ENCODE measurements at places on chromosomes 7 and 10. TPM values are rescaled to one million over a fixed set of nuclear protein-coding genes. Genes with fewer than 3 reads are reported as not detected.

TEX36 gene
- not detected for total RNA-seq

CHST15 gene
- 3.0 TPM for total RNA-seq

- DNase-seq, result no peak
These were observed 22.5 kb downstream of the CHN2 start for GRCh38 chr7:29217113-29217512.

DNA sequence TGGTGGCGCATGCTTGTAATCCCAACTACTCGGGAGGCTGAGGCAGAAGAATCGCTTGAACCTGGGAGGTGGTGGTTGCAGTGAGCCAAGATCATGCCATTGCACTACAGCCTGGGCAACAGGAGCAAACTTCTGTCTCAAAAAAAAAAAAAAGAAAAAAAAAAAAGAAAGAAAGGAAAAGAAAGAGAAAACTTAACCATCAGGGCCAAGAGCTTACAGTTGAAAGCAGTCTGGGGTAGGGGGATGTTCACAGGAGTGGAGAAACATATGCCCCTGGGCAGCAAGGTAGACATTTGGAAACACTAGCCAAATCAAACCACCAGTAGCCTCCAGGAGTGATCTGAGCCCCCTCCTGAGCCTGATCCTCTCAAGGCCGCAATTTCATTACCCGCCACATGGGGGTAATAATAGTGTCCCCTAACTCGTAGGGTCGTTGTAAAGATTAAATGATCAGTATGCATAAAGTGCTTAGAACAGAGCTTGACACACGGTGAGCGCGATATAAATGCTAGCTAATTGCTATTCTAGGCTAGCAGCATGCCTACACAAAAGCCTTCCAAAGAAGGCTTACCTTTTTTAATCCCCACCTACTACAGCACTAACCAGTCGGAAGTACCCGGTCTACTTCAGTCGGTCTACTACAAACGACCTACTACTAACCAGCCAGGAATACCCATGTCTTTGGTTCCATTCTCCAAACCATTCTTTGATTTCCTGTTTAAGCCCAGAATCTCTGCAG lies 274.3 kb upstream of the NEBL start:
- no peak for DNase-seq

ALOX5 gene
- 4.7 TPM for total RNA-seq

DNA sequence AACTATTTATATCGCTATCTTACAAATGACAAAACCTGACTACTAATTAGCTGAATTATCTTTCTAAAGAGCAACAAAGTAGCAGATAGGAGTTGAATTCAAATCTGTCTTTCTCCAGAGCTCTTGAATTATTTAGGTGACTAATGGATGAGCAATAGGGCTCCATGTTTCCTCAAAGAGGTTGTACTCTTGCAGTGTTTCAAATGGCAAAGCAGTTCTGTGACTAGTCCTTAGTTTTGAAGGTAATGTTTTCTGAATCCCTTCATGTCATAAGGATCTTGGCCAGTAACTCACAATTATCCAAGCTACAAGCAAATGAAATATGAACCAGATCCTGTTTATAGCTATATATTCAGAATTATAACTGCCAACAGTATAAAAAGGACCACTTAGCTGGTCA lies 999.7 kb downstream of the NRG3 start:
- DNase-seq, result no peak

DNA sequence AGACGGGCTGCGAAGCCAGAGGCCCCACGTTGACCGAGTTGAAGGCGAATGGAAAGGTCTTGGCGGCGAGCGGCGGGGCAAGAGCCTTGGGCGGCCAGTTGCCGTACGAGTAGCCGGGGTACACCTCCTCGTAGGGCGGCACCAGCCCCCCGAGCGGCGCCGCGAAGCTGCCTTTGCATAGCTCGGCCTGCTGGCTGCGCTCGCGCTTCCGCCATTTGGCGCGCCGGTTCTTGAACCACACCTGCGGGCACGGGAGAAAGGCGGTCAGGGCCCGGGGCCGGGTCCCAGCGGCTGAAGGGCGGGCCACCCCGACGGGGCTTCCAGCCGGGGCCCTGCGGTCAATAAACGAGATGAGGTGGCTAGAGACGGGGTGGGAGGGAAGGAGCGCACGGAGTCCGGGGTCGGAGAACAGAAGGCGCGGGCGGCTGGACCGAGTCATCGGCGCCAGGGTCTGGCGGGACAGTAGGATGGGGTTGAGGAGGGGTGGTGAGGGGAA lies 4.8 kb downstream of the ELOVL3 start:
- DNase-seq, result peak; percentile 59

DNA sequence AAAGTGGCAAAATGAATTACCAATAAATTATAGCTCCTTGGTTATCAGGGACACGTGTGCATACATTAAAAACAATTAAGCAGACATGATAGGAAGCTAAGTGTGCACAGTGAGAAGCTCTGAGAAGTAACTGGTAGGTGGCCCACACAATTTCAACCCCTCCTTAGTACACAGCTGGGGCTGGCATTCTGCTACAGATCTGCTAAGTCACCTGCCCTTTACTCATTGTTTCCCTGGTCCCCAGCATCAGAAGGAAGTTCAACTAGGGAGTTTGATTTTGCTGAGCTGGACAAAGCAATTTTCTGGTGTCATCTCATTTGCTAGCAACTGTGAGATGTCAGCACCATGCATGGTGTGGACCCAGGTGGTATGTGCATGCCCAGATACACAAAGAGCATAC lies 424.1 kb upstream of the NPVF start:
- DNase-seq, result no peak

DNA sequence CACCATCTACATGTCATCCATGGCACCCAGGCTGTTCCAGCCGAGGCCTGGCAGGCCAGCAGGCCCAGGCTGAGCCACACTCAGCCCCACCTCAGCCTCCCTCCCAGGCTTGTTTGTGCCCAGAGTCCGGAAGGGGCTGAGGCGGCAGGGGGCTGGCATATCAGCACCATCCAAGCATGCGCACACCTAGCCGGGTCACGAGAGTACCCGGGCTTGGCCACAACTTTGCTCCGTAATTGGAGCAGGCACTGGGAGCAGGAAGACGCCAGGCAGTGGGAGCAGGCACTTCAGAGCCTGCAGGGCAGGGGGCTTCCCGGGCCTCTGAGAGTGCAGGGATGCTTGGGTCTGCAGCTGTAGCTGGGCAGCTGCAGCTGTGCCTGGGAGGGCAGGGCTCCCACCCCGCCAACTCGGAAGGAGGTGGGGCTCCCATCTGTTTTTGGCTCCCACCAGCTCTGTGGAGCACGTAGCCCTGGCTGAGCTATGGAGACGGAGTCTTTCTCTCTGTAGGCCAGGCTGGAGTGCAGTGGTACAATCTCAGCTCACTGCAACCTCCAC lies 15.2 kb upstream of the TSPAN15 start:
- peak; percentile 22 for DNase-seq

DNA sequence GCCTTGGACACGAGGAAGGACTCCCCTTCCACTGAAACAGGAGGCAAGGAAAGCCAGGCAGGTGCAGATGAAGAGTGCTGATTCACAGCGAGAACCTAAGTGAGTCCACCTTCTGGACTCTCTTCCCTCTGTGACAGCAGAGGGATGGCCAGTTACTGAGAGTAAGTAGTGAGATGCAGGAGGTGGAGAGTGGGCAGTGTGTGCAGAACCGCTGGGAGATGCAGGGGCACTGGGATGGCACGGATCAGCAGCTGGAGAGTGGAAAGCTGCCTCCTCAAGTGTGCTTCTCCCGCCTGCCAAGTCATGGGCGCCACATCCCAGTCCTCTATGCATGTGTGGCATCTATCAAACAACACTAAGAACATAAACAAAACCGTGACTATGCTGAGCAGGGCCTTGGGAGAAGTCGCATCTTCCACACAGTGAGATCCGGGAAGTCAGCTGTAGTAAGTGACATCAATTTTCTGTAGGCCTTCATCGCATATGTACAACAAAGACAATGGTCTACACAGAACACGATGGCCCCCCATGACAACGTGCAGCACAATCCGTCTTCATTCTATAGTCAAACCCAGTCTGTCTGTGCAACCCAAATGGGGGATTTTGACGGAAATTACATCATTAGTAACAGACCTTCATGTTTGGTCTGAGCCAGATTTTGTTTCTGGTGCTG lies 217.4 kb upstream of the KLF14 start:
- DNase-seq, result no peak

DNA sequence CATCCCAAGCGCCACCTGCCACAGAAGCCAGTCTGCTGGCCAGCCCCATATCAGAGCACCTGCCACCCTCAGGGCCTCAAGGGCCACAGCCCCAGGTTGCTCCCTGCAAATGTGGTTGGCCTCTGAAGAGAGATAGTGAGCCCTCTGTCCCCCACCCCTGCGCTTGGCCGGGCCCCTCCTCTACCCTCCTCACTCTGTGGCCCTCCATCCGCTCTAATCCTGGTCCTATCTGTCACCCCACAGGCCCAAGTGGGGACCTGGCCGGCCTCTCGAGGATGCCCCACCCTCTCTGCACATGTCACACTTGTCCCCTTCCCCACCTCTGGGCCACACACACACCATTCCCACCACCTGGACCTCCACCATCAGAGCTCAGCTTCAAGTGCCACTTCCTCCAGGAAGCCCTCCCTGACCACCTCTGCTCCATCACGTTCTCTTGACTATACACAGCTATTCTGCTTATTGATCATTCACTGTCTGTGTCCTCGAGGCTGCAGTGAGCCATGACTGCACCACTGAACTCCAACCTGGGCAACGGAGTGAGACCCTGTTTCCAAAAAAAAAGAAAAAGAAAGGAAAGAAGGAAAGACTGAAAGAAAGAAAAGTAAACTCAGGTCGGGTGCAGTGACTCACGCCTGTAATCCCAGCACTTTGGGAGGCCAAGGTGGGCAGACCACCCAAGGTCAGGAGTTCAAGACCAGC lies 42.4 kb downstream of the TNRC18 start:
- no peak for DNase-seq

- DNase-seq, result no peak
These were observed 79.9 kb downstream of the CNNM2 start for GRCh38 chr10:102997998-102998397.

- no peak for DNase-seq
These were observed 48.5 kb downstream of the AMZ1 start for GRCh38 chr7:2736411-2736914.

DNA sequence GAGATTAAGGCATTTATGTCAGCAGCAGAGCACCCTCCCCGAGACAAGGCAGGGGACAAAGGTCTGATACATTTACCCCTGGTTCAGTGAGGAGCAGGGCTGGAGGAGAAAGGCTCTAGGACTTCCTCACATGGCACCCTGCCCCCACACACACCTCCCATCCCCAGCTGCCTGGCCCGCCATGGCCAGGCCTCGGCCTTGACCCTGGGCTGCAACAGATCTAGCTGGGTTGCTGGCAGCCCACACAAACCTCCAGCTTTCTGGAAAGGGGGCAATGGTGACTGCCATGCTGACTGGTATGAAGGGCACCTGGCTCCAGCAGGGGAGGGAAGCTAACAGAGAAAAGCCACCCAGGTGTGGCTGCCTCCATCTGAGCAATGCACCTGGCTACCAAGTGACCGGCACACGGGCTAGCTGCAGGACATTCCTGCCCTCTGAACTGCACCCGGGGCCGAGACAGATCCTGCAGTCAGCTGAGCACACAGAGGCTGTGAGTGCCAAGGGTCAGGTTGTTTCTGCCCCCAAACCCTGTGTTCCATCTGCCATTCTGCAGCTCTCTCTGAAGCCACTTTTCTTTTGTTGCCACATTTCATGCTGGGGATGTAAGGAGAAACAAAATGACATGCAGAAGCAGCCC lies 85.8 kb upstream of the LRRC18 start:
- DNase-seq, result no peak

ACBD7 gene
- not detected for total RNA-seq

GRCh38 chr7:79217468-79217867 lies 236.0 kb downstream of the MAGI2 start:
- no peak for DNase-seq

GRCh38 chr10:73890261-73890660 lies 15.9 kb upstream of the CAMK2G start:
- DNase-seq, result no peak

GIMAP7 gene
- 22.2 TPM for total RNA-seq

DNA sequence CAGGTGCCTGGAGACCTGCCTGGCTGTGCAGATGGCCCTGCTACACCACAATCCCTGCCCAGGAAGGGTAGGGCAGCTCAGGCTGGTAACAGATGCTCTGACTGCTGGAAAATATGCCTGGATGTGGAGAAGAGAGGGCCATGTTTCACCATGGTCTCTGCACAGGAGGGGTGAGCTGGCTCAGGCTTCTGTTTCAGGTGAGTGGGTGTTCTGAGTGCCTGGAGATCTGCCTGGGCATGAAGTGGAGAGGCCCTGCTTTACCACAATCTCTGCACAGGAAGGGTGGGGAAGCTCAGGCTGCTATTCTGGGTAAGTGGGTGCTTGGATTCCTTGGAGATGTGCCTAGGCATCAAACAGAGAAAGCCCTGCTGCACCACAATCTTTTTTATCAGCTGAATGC lies 350.1 kb downstream of the KIF20B start:
- no peak for DNase-seq

DPYSL4 gene
- 31.7 TPM for total RNA-seq

GRCh38 chr7:77933394-77933793 lies 134.8 kb downstream of the PHTF2 start:
- DNase-seq, result no peak

- no peak for DNase-seq
These were observed 13.1 kb downstream of the CASP2 start for GRCh38 chr7:143300959-143301935.

TMEM236 gene
- 0.43 TPM for total RNA-seq

DNA sequence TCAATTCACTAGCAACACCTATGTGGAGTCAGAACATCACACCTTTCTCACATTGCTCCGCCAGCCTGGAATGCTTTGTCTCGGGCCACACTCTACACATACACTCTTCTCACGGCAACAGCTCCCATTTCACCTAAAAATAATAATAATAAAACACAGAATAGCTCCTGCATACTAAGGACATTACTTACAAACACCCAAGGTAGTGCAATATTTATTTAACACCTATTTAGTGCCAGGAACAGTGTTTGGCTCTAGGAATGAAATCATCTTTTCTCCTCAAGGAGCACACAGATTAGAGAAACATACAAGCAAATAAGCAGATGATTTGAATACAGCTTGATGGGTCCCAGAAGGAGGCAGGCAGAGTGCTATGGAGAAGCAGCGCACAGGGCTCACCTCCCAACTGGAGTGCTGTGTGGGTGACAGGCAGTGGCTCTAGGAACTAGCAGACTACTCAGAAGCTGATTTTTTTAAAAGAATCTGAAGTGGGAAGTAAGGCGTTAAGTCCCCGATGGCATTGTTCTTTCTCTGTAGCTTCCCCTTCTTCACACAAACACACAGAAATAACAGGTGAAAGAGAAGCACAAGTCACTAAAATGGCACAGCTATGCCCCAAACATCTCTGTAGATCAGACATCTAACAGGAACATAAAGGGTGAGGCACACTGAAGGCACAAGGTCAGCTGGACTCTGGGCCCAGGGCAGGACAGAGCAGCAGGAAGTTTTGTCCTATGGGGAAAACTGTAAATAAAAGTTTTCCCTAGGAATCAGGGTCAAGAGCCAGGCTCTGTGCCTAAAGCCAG lies 16.7 kb downstream of the USP6NL start:
- no peak for DNase-seq

GRCh38 chr7:105838627-105839231 lies 37.7 kb downstream of the ATXN7L1 start:
- DNase-seq, result peak; percentile 55

HUS1 gene
- total RNA-seq, result 23.8 TPM

DNA sequence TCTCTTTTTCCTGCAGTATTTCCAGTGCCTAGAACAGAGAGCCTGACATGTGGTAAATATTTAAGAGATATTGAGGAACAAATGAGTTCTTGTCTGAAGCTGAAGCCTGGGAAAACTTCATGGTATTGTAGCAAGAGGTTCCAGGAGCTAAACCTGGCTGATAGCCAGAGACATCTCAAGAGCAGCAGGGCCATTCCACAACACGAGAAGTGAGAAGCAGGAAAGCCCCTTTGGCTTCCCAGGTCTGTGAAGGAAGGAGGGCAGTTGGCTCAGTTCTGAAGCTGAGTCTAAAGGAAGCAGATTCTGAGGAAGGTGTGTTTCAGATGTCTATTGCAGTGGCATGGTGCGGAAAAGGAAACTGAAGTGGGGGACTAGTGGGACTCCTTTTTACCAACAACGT lies 63.8 kb upstream of the FAM204A start:
- no peak for DNase-seq

Measured in Right ventricle myocardium superior (tissue), 1 donor.